CD4-positive, alpha-beta T cell treated with Interleukin-2 at 100 ng/mL for 4 hours (primary cell): ENCODE measurements at places on chromosomes 7 and 10.

DNA sequence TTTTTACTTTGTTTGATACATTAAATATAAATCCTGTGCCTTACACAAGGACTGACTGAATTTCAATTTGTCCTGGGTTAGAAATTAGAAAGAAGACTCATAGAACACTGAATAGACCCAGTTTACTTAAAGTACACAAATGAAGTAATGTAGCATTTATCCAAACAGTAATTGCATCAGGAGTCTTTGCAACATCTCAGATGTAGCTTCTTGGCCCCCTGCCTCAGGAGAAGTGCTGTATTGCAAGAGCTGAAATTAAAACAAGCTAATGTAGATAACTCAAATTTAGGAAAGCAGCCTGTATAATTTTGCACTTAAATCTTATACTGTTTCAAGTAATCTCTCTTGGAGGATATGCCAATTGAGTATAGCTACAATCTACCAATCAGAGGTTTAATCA, 54.3 kb upstream of the KCND2 start:
- DNase-seq = no peak

DNA sequence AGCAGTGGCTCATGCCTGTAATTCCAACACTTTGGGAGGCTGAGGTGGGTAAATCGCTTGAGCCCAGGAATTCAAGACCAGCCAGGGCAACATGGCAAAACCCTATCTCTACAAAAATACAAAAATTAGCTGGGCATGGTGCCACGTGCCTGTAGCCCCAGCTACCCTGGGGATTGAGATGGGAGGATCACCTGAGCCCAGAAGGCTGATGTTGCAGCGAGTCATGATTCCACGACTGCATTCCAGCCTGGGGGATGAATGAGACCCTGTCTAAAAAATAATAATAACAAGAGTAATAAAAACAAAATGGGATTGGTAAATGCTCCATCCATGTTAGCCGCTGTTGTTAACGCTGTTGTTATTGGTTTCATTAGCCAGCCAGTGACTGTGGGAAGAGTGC, 1.3 kb upstream of the HKDC1 start:
- DNase-seq = no peak

DNA sequence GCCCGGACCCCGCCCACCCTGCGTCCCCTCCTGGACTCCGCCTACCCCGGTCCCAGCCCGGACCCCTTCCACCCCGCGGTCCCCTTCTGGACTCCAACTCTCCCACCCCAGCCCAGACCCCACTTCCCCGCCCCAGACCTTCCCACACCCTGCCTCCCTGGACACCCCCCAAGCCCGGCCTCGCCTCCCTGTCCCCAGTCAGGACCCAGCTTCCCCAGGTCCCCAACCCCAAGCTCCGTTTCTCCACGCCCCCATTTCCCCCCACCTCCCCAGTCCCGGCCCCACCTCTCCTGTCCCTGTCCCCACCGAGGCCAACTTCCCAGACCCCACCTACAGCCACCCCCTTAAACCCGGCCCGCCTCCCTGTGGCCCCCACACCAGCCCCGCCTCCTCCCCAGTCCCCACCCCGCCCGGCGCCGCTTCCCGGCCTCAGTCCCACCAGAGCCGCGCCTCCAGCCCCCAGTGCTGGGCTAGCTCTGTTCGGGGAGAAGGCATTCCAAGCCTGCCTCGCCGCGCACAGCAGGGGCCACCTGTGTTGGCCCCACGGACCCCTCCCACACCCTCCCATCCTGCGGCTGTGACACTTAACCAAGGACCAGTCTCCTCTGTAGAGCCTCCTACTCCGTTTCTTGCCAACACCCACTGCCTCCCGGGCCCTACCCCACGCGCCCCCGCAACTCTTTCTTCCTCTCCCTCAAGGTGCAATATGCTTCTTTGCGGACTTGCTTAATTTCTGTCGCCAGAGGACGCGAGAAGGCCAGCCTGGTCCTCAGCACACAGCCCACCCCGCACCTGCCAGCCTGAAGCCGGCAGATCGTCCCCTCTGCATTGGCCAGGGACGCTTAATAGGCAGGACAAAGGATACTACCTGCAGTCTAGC, 736 bp upstream of the ITIH5 start:
- no peak for DNase-seq

GRCh38 chr10:101124933-101125332, 6.2 kb upstream of the TLX1 start:
- DNase-seq = no peak

- no peak for DNase-seq
Observed at GRCh38 chr10:77210645-77211044, 427.0 kb downstream of the KCNMA1 start.
